ENCODE measurements at places on chromosomes 11 and 22. TPM values are rescaled to one million over a fixed set of nuclear protein-coding genes. Genes with fewer than 3 reads are reported as not detected.

ALKBH8 gene
- total RNA-seq = 16.3 TPM

DNA sequence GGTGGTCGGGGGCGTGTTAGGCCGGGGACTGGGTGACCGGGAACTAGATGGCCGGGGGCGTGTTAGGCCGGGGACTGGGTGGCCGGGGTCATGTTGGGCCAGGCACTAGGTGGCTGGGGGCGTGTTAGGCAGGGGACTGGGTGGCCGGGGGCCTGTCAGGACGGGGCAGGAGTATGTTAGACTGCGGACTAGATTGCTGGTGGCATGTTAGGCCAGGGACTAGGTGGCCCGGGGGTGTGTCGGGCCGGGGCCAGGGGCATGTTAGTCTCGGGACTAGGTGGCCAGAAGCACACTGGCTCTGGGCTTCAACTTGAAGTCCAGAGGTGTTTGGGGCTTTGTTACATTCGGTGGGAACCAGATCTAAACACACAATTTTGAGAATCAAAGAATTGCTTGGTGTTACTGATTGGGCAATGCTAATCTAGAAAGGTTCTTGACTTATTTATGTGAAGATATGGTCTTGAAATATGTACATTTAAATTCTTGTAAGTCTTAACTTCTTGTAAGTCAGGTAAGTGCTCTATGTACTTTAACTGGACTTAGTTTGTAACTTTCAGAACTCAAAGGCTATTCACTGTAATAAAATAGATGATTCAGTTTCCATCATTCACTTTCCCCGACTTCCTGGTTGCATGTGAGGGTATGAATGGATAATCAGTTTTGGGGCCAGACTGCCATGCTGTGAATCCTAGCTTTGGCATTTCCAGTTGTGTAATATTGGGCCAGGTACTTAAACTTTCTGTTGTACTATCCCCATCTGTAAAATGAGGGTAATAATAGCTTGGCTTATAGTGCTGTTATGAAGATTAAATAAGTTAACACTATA, 1.1 kb downstream of the EXT2 start:
- peak; percentile 46 for DNase-seq

GRCh38 chr11:104898685-104899013, 389 bp upstream of the CASP12 start:
- DNase-seq = peak; percentile 30

GRCh38 chr11:65113839-65114238, 2.2 kb downstream of the TM7SF2 start:
- no peak for DNase-seq

DNA sequence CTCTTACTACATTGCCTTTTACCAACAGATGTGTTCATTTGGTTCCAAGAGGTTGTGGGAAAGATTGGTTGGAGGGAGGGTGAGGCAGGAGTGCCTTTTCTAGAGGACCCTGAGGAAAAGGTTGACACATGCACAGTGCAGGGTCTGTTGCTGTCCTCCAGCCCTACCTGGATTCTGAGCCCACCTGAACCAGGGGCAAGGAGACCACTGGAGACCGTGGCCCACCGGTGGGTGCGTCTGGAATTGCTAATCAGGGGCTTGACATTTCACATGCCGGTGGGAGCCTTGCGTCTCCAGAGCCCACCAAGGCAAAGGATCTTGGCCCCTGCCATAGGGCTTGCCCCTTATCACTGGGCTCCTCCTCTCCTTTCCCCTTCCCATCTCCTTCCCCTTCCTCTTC, 80.4 kb upstream of the ZBED5 start:
- no peak for DNase-seq

DNA sequence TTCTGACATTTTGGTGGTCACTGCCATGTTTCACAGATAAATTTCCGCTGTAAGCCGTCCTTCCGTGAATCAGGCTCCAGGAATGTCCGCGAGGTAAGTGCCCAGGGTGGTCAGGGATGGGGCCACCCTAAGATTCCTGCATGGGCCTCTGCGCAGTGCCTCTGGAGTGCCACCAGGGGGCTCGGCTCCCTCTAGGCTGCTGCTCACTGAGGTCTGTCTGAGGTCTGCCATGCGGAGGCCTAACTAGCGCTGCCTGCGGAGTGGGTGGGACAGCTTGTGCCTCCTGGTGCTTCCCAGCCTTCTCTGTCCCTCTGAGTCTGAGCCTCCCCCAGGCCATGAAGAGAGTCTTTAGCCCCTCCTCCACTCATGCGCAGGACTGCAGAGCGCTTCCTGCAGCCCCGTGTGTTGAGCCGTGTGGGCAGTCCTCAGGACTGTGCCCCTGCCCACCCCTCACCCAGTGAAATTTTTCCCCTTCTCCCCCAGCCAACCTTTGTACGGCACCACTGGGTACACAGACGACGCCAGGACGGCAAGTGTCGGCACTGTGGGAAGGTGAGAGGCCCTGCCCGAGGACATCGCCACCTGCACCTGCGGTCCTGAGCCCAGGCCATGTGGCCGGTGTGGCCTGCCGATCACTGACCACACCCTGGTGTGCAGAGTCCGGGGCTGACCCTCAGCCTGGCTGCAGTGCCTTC, 11.9 kb upstream of the MDK start:
- peak; percentile 58 for DNase-seq

DNA sequence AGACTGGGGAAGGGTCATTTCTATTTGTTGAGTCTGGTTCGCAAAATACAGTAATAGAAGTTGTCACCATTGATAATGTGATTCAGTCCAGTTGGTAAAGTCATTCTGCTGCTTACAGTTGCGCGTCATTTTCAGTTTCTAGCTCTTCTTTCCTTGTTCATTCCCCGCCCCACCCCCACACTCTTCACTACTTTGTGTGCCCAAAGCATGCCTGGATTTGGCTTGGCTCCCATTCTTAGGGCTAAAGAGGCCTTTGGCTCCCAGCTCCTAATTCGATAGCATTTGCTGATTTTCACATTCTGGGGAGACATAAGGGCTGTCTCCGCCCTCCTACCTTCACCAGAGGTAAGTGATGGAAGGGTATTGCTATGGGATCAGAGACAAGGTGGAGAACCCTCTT, 43.0 kb downstream of the CECR2 start:
- DNase-seq = no peak

PRR14L gene
- total RNA-seq = 28.5 TPM

OOSP3 gene
- not detected for total RNA-seq

OR51Q1 gene
- total RNA-seq = not detected

JAML gene
- not detected for total RNA-seq

- peak; percentile 83 for DNase-seq
Observed at GRCh38 chr22:40498420-40499208, 128.2 kb downstream of the SGSM3 start.

DNA sequence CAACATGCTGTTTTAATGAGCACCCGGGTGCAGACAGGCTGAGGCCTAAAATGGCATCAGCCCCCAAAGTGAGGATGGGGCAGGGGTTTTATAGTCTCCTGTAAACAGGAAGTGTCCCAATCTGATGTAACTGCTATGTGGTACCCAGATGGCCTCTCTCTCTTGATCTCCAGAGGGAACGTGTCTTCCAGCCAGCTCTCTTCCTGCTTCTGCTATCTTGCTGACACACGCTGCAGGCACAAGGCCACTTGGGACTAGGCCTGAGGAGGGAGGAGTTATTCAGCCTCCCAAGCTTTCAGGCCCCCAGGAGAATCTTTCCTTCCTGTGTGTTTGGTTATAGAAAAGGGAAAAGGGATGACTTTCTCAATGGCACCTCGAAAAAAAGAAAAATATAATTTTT, 11.4 kb upstream of the VSTM5 start:
- peak; percentile 57 for DNase-seq

All from fibroblast of the aortic adventitia (primary cell).